Left colon (tissue), 2 donors: ENCODE measurements at places on chromosomes 1 and 21. TPM values are rescaled to one million over a fixed set of nuclear protein-coding genes. Genes with fewer than 3 reads are reported as not detected.

GRCh38 chr1:28860332-28861073 is 48.5 kb downstream of the OPRD1 start:
- DNase-seq, result peak; percentile 34

The PPIAL4G gene
- total RNA-seq, result not detected

The MYOG gene
- total RNA-seq, result not detected

- DNase-seq, result no peak
These were observed 226.3 kb upstream of the B3GALT2 start for GRCh38 chr1:193412748-193413147.

DNA sequence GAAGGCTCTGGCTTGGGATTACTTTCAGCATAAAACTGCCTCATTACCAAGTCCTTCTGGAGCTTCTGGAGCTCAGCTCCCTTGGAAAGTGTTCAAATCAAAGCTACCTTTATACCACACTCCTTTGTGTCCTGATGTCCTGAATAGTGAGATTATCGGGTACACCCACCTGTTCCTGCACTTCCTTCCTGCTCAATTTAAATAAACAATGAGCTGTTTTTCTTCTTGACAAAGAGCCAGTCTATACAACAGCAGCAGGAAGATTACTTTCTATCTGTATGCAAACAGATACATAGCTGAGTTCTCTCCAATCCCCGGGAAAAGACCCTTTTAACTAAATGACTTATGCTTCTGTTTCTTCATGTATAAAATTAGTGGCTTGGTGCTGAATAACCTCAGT is 258.0 kb upstream of the FMN2 start:
- no peak for DNase-seq

DNA sequence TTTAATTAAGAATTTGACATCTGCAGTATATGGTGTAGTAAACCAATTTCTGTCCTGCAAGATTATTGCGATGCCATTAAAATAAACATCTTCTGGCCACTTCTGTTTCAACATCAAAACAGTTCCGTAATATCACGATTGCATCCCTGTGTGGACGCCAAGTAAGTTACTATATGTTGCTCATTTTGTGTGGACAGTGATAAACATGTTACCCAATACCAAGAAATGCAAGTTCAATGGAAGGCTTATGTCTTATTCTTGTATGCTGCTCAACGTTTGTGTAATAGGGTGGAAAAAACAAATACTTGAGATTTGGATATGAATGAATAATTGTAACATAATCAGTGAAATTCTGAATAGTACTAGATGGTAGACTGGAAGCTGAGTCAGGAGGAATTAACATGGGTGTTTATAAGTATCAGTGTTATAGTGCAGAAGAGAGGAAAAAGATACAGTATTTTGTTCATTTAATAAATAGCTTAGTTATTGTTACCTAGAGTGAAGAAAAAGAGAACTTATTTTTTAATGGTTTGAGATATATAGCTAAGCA is 15.2 kb downstream of the TTC3 start:
- no peak for DNase-seq

GRCh38 chr1:54728027-54728426 is 12.4 kb downstream of the TTC4 start:
- DNase-seq, result no peak

- no peak for DNase-seq
These were observed 585 bp upstream of the GLRX2 start for GRCh38 chr1:193105821-193106177.

DNA sequence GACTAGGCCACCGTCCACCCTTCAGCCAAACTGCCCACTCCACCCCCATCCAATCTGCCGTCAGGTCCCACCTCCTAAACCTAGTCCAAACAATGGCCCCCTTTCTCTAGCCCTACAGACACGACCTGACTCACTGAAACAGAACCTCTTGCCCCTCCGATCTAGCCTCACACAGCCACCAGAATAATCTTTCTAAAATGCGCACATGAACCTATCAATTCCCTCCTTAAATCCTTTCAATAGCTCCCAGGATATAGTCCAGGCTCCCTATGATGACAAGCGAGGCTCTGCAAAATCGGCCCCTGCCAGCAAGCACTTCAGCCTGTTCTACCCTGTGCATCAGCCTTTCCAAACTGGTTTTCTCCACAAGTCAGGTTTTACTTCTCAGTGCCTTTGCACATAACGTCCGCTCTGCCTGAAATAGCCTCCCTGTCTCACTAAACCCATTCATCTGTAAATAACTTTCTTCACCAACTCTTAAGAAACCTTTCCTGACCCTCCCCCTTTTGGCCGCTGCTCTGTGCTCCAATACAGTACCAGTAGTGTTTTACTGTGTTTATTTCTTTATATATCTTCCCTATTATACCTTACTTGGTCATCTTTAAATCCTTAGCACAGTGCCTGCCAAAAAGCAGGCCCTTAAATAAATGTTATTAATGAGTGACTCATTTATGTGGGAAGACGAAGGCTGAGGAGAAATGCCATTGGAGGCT is 9.0 kb upstream of the CDC20 start:
- no peak for DNase-seq

The BRDT gene
- total RNA-seq, result not detected

DNA sequence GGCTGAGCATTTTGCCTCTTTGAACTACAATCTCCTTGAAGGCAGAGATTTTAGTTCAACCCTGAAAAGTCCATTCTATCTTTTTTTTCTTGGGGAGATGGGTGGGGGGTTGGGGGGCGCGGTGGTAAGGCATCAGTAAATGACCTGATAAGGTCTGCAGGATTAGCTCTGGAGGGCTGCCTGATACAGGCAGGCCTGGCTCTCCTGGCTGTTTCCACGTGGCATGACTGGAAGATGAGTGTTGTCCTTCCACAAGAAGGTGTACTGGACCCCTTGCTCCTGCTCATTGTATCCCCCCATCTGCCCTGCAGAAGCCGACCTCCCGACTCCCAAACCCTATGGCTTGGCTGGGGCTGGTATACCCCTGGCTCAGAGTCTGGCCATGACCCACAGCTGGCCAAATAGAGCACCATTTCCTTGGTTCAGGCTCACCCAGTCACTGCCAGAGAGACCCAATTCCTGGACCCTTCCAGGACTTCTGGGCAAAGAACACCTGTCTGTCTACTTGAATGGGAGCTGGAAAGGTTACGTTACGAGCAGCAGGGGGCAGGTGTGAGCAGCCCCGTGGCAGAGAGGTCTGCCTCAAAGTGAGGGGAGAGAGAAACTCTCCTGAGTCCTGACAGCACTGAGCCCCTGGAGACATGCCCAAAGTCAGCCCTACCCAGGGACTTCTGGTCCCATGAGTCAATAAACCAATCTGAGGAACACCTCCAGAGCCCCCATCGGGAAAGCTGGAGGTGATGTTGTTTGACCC is 17.0 kb downstream of the DHRS3 start:
- DNase-seq, result peak; percentile 67

- no peak for DNase-seq
These were observed 195.1 kb upstream of the SAMSN1 start for GRCh38 chr21:14741256-14741655.

The TMCO2 gene
- total RNA-seq, result not detected

The HES3 gene
- not detected for total RNA-seq

DNA sequence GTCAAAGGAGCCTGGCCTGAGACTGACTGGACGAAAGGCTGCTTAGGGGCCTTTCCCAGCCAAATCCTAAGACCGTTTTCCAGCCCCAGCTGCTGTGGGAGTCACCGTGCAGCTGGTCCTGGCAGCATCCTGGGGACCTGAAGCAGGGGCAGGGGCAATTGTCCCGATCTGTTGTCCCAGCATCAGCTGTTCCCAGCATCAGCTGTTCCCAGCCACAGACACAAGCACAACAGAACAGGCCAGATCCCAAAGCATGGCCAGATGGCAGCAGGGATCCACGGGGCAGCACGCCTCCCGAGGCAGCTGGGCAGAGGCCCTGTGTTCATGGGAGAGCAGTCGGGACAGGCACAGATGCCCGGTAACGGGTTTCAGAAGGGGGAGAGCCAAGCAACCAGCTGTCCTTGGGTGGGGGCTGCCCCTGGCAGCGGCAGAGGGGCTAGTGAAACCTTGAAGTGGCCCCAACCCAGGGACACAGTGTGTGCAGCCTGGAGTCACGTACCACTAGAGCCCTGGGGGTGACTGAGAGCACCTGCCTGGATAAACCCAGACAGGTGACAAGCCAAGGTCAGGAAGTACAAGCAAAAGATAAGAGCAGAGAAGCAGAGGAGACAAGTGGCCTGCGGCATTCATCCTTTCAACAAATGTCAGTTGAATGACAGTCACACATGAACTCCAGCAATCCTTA is 13.3 kb downstream of the CELA2B start:
- DNase-seq, result no peak

DNA sequence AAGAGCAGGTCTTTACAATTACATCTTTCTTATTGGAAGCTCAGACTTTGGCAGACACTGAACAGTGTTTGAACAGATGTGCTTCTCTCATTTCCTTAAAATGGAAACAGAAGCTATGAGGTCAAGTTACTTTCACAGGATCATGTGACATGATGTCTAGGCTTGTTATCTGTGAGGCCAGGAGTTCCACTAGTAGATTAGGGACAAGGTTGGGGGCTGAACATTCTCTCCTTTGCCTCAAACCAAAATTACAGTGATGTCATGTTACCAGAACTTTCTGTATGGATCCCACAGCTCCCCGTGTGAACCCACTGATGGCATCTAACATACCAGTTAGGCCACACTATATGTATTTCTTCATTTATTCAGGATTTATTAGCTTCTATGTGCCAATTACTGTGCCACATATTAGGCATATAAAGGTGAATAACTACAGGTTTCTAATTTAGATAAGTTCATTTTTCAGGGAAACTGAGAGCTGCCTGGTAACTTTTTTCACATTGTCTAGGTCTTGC is 6.0 kb downstream of the DYNLT5 start:
- no peak for DNase-seq

DNA sequence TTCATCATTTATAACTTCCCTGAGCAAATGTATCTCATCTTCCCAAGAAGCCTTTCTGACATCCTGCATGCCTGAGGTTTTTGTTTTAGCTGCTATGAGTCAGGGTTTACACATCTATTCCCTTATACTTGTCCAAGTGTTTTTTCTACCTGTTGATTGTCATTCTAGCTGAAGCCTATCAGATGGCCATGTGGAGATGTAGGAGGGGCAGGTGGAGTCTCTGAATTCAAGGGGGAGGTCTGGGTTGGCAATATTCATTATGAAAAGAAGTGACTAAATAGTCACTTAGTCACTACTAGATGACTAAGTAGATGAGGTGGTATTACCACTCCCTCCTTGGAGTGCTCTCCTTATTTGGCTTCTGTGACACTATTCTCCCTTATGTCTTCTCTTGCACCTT is 52.4 kb downstream of the XCL1 start:
- no peak for DNase-seq

DNA sequence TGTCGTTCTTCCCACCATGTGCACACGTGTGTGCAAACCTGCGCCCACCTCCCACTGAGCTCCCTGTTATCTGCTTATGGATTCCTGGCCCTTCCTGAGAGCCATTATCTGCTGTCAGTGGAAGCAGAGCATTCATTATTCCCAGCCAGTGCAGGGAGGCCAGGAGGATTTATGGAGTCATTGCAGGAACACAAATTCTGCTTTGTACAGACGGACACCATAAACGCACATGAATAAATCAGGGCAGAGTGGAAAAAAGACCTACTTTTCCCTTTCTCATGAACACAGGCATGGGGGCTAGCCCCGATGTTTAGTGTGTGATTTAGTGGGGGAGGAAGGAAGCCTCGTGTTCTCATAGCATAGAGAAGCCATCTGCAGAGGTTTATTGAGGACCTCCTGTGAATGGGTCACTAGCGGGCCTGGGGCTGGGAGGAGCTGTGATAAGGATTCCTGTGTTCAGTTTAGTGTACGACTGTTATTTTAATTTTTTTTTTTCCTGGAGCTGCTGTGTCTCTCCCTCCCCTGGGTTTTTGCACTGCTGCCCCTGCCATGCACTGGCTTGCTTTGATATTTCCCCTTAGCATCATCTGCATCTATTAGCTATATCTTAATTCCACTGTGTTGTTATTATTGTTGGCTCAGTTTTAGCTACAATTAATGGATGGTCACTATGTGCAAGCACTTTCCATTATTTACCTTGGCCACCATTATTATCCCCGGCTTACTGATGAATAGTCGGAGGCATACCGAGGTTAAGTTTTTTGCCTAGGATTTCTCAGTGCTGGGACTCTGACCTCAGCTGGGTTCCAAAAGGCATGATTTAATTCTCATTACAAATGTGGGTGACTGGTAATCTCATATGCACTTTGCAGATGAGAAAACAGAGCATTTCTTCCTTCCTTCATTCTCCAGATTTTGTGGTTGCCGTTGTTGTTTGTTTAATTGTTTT is 33.0 kb downstream of the HUNK start:
- no peak for DNase-seq

DNA sequence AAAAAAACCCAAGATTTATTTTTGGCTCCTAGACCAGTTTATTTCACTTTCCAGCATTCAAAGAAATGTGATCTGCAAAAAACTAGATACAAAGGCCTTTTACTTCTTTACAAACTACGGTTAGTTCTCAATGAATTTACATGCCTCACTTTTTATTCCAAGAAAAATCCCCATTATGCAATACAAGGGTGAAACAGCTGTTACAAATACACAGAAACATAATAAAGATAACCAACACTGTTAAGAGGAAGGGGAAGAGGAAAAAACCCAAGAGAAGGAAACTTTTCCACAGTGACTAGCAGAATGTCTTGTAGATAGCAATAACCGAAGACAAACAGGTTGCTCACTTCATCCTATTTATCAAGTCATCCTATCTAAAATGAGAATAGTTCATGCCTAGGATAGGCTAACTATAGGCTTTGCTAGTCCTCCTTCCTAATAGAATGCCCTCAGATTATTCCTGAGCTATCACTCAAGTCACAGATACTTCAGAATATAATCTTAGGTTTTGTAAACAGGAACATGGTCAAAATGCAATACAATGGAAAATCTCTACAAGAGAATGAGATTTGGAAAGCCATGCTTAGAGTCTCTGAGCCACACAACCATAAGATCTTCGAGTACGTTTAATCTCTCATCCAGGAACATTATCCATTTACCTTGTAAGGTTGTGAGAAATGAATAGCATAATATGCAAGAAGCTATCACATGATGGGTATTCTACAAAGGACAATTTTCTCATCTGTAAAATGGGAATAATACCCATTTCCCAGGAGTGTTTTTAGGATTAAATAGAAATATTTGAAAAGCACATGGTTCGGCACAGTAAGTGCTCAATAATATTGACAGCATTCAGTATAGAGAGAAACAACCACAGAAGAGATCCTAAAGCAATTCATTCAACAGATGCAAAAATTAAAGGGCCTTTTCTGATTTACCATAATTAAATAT is 5.4 kb downstream of the PNRC2 start:
- DNase-seq, result no peak

The RNU1-3 gene
- total RNA-seq, result 3,977 TPM

The STUM gene
- total RNA-seq, result 1.4 TPM

DNA sequence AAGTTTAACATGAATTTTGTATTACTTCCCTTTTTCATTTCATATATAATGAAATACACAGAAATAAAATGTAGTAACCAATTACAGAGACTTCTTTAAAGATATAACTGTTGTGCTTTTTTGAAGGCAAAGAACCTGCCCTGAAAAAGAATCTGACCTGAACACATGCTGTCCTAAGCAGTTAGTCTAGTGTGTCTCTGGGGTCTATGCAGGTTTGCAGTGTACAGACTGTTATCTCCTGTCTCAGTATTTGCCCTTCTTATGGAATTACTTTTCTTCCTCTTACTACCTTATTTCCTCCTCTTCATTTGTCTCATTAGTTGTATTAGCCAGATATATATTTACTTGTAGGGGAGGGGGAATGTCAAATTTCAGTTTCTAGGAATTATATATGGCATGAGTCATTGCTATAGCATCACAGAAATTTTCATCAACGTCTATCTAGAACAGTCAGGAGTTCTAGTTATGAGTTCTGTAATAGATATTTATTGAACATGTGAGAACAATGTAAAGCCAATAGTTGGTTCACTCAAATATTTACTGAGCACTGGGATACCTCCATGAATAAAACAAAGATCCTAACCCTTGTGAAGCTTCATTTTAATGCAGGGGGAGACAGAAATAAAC is 28.4 kb upstream of the PLEKHO1 start:
- DNase-seq, result no peak
